CD4-positive, alpha-beta T cell treated with Interleukin-12 subunit alpha and Interleukin-12 subunit beta, for 1 hour (primary cell): ENCODE measurements at places on chromosomes 7 and 10.

GRCh38 chr7:137366995-137367394, 23.5 kb upstream of the PTN start:
- no peak for DNase-seq

DNA sequence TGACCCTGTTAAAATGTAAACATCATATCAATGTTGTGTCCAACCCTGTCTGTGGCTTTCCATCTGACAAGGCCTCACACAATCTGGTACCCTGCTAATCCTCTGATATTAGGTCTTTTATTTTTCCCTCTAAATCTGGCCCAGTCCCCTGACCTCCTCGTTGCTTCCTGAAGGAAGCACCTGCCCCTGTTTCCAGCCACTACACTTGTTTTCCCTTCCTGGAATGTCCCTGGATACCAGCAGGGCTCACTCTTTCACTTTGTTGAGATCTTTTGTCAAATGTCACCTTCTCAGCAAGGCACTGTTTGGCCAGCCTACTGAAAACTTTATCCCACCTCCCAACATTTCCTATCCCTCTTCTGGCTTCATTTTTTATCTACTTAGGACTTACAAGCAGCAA, 2.1 kb downstream of the SAMD9L start:
- no peak for DNase-seq

- no peak for DNase-seq
Measured at GRCh38 chr7:157274991-157275427, 61.8 kb upstream of the DNAJB6 start.

DNA sequence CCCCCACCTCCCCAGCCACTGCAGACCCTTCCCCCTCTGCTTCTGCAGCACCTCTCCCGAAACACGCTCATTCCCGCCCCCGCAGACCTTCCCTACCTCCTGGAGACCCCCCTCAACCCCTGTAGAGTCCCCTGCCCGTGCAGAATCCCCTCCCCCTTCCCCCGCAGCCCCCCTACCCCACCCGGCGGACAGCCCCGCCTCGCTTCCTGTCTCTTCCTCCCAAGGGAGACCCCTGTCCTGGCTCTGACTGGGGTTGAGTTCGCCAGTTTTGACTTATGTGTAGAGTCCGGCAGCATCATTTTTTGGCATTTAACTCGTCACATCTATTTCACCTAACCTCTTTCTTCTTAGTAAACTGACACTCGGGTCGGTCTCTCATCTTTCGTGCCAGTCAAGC, 54.0 kb downstream of the ALOX5 start:
- no peak for DNase-seq

- DNase-seq, result no peak
Measured at GRCh38 chr7:84536271-84536870, 341.8 kb upstream of the SEMA3A start.

GRCh38 chr10:77068969-77069368, 568.6 kb downstream of the KCNMA1 start:
- DNase-seq, result no peak

- DNase-seq, result no peak
Measured at GRCh38 chr7:148791546-148791945, 92.5 kb downstream of the EZH2 start.

GRCh38 chr7:18450019-18450418, 45.5 kb upstream of the HDAC9 start:
- DNase-seq, result no peak

- DNase-seq, result no peak
Measured at GRCh38 chr7:83832009-83832408, 183.1 kb upstream of the SEMA3E start.
